ENCODE measurements at places on chromosomes 16 and 17.

DNA sequence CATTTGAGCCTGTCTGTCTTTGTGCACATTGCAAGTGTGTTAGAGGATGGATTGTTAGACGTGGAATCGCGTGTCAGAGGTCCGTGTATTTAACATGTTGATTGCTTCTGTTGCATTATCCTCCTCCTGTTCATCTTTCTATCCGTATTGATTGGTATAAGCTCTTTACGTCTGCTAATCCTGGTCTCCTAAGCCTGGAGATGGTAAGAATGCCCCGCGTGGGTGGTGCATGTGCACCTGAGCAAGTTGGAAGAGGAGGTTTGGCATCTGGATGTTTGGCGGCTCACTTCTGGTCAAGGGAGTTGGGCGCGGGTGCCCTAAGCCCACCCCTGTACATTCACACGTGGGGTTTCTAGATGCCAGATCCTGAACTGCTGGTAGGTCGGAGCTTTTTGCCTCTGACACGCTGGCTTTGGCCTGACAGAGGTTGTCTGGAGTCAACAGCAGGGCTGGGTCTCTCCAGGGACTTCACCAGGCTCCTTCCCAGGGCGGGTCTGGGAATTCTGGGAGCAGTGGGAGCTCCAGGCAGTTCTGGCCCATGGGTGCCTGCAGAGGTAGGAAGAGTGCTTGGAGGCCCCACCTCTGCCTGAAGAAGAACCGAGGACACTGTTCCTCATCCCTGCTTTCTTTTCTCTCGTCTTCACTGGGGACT is 107.3 kb downstream of the OR1D5 start:
- DNase-seq = no peak

DNA sequence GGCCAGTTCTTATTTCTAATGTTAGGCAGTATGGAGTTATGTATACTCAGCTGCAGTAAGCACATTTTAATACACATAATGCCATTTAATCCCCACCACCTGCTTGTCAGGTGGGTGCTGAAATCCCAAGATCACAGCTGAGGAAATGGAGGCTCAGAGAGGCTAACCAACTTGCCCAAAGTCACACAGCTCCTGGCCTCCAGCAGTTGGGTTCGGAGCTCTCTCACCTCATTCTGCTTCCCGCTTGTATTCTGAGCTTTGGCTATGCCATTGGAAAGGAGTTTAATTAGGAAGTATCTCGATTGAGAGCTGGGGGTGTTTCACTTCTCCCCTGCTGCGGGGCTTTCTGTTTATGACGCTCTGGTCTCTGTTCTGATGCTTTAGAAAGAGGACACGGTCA is 72.6 kb upstream of the CACNG5 start:
- DNase-seq = no peak

DNA sequence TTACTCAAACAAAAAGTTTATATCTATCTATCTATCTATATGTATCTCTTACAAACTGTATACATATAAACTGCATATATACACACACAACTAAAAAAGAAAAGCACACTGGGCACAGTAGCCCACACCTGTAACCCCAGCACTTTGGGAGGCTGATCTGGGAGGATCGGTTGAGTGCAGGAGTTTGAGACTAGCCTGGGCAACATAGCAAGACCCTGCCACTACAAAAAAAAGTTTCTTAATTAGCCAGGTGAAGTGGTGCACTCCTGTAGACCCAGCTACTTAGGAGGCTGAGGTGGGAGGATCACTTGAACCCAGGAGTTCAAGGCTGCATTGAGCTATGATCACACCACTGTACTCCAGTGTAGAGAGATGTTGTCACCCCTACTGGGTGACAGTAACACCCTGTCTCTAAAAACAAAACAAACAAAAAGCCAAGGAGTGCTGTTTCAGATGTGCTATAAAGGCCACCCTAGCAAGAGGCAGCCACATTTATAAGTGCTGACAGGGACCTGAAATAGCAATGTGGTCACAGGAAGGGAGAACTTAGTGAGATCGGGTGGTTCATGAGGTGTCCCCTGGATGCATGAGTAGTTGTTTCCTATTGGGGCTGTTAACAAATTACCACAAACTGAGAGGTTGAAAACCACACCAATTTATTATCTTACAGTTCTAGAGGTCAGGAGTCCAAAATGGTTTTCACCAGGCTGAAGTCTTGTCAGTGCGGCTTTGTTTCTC is 4.8 kb downstream of the CD2BP2 start:
- no peak for DNase-seq

DNA sequence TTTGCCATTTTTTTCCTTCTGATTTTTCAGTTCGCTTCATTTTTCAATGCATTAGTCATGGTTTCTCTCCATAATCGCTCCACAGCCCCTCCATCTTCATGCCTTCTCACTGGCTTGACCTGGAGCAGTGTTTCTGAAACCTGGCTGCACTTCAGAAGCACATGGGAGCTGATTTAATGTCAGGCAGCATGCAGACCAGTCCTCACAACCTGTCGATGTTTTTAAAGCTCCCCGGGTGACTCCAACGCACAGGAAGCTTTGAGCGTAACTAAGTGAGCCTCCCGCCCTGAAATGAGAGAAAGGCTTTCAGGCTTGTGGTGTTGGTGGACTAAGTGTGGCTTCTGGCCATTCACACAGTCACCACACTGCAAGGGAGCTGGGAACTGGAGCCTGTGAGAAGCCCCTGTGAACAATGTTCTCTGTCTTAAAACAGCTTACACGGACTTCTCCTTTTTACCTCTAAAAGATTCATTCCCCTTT is 16.8 kb upstream of the DRG2 start:
- DNase-seq = no peak

DNA sequence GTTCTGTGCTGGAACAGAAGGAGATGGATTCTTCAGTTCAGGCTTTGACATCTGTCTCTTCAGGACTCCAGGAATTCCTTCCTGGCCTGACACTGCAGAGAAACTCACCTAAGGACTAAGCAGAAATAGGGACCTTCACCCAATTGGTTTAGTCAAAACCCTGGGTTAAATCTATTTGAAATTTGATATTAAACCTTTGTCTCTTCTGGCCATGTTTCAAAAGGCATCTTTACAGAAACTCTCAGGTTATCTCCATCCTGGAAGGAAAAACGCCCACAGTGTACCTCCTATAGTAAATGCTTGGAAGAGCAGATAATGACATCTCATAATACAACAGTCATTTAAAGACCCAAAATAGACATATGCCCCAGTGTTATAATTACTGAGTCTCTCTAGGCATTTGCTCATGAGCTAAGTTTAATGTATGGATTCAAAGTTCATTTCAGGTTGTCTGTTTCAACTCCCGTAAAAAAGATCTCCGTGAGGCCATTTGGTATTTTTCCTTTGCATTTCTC is 5.6 kb upstream of the HOXB4 start:
- no peak for DNase-seq

- DNase-seq = no peak
These were observed 79.3 kb downstream of the BANP start for GRCh38 chr16:88030498-88030897.

- peak; percentile 22 for DNase-seq
These were observed 858 bp downstream of the MMD start for GRCh38 chr17:55420776-55421178.

DNA sequence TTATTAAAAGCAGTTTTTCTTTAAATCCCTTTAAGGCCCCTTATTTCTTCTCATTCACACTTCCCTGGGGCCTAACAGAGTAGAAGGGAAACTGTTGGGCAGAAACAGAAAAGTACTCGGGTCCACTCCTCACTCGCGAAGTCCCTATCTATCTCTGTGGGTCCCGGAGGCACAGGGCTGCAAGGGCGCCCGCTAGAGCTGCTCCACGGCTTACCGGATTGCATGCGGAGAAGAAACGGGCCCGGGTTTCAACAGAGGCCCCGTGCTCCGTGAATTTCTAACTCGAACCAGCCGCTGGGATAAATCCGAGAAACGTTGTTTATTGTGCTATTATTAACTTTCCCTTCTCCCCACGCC is 4.3 kb downstream of the CBLN1 start:
- no peak for DNase-seq

DNA sequence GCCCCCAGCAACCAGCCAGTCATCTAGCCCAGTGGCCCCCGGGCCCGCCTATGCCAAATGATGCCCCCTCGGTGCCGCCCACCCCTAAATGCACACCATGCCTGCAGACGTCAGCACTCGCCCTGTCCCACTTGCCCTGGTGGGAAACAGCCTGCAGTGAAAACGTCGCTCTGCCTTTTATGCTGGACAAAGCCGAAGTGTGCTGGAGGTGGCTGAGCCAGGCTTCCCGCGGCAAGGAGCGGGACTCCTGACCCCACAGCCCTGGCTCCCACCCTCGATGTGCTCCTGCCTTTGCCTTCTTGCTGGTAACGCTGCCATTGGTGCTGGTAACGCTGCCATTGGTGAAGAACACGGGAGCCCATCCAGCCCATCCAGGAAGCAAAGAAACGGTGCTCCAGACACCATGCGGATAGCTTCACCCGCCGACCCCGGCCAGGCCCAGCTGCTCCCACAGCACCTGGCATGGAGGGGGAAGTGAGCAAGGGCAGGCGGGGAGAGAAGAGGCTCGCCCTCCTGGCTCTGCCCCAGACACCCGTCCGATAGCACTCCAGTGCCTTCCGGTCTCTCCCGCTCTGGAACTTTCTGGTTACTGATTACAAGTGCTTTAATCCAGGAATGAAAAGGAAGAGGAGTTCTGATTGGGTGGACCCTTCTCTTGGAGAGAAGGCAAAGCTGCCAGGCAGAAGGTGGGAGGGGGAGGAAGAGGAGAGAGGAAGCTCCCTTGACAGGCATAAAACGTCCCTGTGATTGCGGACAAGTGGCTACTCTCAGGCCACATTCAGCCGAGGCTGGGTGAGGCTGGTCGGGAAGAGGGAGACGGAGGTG is 4.0 kb upstream of the BAIAP2 start:
- DNase-seq = no peak

DNA sequence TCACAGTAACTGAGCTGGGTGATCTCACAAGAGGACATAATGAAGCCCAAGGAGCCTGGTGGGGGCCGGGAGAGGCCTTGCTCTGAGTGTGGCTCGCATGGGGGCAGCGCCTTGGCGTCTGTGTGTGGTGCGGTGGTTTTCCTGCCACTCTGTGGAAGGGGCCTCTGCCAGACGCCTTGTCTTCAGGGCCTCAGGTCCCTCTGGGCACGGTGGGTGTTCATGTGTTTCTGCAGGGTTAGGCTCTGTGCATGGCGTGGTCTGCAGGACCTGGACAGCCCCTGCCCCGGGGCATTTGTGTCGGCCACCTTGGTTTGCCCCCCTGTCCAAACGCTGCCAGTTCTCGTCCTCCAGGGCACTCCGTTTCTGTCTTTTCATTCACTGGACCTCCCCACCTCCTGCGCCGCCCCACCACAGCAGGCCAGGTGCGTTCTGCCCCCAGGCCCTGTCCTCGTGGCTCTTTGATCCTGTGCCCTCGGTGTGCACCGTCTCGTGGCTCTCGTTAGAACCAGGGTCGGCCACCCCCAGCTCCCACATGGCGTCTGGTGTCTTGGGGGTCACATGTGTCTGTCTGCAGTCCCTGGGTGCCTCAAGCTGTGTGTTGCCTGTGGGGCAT is 43.7 kb upstream of the ZNF750 start:
- DNase-seq = no peak

DNA sequence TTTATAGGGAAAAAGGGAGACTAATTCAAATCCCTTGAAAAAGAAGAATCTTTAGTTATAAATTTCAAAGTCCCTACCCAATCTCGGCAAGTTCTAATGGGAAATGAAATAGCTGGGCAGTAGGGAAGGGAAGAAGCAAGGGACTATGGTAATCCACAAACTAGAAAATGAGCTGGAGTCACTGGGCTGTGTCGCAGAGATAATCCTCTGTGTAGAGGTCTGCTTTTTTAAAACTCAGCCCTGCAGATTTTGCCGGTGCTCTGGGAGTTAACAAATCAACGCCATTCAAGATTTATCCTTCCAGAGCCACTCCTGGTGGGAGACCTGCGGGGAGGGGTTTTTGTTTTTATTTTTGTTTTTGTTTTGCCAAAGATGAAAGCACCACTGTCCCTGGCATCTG is 20.8 kb downstream of the SNX11 start:
- no peak for DNase-seq

DNA sequence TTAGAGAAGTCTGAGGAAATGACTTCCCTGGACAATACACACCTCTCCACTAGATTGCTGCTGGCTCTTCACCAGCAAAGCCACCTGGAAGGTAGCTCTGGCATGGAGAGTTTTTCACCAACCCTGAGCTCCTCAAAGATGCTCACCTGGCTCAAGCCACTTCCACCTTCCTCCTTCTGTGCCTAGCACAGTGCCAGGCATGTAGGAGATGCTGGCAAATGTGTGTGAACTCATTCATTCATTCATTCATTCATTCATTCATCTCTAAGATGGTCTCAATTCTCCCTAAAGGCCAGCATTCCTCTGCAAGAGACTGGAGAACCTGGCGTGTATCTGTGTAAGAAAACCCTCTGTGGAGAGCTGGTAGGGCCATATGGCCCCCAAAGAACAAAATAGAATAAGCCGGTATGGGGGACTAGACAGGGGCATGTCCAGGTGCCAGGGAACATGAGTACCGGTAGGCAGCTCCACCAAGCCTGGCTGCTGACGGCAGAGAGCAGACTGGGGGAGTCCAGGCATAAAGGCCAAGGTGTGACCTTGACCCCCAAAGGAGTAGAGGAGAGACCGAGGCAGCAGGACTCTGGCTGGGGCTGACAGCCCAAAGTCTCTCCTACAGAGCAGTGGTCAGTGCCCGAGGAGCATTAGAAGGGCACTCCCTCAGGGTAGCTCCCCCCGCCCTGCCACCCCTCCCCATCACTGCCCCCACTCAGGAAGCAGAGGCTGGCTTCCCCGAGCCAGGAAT is 132.2 kb upstream of the TNRC6C start:
- no peak for DNase-seq

GRCh38 chr16:57416084-57416483 is 11.5 kb downstream of the CCL17 start:
- DNase-seq = no peak

- DNase-seq = no peak
These were observed 18.8 kb downstream of the ZCCHC14 start for GRCh38 chr16:87474017-87474416.

- no peak for DNase-seq
These were observed 686.2 kb downstream of the KCNJ2 start for GRCh38 chr17:70855401-70856054.

DNA sequence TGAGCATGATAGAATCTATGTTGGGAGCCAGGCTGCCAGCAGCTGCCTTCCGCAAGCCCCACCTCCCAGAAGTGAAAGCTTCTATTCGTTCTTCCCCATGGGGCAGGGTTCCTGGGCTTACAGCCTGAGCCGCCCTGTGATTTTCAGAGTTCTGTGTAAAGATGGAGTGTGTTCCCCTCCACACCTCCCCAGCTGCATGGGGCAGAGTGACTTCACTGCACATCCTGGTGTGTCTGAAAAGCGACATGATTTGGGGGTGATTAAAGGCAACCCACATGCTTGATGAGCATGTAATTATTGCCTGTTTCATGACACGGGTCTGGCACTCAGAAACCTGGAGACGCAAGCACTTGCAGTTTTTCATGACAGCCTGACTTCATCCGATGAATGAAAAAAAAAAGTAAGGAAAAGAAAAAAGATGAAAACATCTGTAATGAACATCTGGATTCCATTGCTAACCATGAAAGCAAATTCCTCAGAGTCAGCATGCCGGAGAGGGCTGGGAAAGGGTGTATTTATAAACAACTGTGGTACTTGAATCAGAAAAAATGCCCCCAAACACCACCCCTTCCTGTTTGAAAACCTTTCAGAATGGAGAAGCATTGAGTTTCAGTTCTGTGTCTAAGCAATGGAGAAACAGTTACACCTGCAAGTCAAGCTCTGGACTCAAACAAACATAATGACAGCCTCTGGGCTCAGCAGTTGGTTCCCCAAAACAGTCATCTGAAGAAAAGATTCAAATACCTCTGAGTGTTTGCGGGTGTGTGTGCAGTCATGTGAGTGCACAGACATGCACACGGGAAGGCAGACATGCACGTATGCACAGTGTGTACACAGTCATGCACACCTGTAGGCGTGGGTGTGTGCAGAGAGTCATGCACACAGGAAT is 266.0 kb downstream of the ENGASE start:
- no peak for DNase-seq

Data from effector CD4-positive, alpha-beta T cell (primary cell).